GM23338 (cell line): ENCODE measurements at places on chromosomes 1 and 21. TPM values are rescaled to one million over a fixed set of nuclear protein-coding genes. Genes with fewer than 3 reads are reported as not detected.

- no peak for DNase-seq
Measured at GRCh38 chr21:34548781-34549376, 36.9 kb upstream of the KCNE1 start.

The CYB5RL gene
- 8.4 and 11.5 TPM in 2 replicates for total RNA-seq

DNA sequence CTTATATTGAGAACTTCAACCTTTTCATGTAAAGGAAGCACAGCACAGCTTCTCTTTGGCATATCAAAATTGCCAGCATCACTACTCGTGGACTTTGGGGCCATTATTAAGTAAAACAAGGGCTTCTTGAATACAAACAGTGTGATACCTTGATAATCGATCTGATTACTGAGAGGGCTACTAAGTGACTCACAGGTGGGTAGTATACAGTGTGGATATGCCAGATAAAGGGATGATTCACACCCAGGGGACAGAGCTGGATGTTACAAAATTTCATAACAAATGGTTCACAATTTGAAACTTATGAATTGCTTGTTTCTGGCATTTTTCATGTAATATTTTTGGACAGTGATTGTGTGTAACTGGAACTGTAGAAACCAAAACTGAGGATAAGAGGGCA lies 15.4 kb downstream of the HDAC1 start:
- no peak for DNase-seq

- no peak for DNase-seq
Measured at GRCh38 chr1:54814571-54814970, 13.4 kb upstream of the TTC22 start.
